Urinary bladder (tissue), 4 donors: ENCODE measurements at places on chromosomes 16 and 17. TPM values are rescaled to one million over a fixed set of nuclear protein-coding genes. Genes with fewer than 3 reads are reported as not detected.

DNA sequence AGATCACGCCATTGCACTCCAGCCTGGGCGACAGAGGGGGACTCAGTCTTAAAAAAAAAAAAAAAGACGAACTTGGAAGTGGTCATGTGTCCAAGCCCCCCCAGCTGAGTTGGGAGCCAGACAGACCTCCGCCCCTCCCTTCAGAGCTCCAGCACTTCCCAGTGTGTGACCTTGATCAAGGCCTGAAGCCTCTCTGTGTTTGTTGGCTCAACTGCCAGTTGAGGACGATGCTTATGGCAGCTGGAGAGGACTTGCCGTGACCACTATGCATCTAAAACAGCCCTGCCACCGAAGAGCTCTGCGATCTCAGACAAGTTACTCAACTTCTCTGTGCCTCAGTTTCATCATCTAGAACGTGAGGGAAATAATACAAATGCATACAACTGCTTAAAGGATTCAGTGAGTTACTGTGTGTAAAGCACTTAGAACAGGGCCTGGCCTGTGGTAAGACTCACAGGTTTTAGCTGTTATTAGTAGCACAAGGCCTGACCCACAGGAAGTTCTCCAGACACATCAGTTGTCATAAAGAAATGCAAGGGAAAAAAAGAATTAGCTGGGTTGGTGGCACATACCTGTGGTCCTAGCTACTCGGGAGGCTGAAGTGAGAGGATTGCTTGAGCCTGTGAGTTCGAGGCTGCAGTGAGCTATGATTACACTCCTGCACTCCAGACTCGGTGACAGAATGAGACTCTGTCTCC lies 7.0 kb upstream of the IL27 start:
- DNase-seq = no peak

JPH3 gene
- 0.95 TPM for total RNA-seq

DNA sequence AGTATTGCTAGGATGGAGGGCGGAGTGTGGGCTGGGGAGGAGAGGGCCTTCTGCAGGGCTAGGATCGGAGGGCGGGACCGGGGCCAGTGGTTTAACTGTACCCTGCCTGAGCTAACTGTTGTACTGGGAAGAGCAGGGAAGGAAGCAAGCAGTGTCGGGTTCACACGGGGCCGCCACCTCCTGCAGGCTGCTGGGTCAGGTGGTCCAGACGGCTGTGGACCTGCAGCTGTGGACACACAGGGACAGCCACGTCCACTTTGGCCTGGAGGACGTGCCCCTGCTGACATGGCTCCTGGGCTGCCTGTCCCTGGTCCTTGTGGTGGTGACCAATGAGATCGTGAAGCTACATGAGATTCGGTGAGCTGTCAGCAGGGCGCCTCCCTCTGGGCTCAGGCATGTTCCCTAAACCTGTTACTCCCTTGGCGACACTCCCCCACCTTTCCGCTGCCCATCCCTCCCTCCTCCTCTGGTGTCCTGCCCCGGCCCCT lies 16.6 kb downstream of the CASKIN2 start:
- no peak for DNase-seq

MYCBPAP gene
- 1.3 TPM for total RNA-seq

DNA sequence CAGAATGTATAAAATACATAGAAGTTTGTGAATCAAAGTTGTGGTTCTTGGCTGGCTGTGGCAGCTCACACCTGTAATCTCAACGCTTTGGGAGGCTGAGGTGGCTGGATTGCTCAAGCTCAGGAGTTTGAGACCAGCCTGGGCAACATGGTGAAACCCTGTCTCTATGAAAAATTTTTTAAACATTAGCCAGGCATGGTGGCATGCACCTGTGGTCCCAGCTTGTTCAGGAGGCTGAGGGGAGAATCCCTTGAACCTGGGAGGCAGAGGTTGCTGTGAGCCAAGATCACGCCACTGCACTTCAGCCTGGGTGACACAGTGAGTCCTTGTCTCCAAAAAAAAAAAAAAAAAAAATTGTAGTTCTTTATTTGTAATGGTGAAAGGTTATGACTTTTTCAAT lies 13.8 kb upstream of the APPBP2 start:
- no peak for DNase-seq

GRCh38 chr17:74569020-74570003 lies 2.0 kb upstream of the CD300H start:
- no peak for DNase-seq

GRCh38 chr16:87691686-87692079 lies 74.1 kb downstream of the KLHDC4 start:
- DNase-seq = no peak

DNA sequence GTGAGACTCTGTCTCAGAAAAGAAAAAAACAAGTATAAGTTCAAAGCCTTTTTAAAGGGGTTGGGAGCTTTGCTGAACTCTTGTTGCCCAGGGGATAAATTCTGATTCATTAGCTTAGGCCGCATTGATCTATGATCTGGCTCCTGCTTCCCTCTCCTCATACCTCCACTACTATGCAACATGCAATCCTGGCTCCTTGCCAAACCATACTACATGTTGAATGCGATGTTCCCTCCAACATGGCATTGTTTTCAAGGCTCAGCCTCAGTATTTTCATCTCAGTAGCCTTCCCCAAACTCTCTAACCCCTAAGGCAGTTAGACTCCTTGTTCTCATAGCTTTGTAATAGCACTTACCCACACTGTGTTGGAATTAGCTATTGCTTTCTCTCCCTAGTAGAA lies 6.2 kb downstream of the REXO5 start:
- no peak for DNase-seq

TUBD1 gene
- total RNA-seq = 15.9 TPM

INTS2 gene
- 29.9 TPM for total RNA-seq

CARHSP1 gene
- 62.1 TPM for total RNA-seq

PERCC1 gene
- total RNA-seq = not detected

- DNase-seq = no peak
These were observed 718 bp downstream of the ATP2A3 start for GRCh38 chr17:3963237-3964201.

FOXL1 gene
- 7.8 TPM for total RNA-seq

DNA sequence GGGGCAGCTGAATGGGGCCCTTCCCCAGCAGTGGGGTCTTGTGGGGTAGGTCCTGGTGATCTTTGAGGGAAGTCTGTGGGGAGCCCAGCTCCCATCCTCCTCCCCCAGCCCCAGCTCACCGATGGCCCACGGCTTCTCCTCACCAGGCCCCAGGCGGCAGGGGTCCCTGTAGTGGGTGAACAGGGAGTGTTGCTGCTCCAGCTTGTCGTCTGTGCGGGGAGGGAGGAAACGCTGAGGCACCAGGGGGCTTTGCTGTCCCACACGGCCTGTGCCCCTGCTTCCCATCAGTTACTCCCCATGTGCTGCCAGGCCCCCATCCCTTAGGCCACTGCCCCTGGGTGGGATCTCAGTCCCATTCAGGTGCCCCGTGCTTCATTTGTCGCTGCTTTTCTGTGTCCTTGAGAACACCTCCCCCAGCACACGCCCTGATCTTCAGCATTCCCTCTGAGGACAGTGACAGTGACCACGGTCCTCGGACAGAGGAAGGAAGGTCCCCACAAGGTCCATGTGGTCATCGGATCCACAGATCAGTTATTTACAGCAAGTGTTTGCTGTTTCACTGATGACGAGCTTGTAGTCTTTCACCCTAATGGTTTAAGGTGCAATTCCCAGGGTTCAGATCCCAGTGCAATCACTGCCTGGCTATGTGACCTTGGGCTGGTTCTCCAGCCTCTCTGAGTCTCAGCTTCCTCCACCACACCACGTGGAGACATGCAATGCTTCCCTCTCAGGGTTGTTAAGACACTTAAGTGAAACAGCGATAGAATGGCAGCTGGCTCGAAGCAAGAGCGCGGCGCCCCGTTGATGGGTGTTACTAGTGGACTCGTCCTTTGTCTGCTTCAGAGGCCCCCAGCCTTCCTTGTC lies 53.1 kb downstream of the PRMT7 start:
- DNase-seq = no peak

DNA sequence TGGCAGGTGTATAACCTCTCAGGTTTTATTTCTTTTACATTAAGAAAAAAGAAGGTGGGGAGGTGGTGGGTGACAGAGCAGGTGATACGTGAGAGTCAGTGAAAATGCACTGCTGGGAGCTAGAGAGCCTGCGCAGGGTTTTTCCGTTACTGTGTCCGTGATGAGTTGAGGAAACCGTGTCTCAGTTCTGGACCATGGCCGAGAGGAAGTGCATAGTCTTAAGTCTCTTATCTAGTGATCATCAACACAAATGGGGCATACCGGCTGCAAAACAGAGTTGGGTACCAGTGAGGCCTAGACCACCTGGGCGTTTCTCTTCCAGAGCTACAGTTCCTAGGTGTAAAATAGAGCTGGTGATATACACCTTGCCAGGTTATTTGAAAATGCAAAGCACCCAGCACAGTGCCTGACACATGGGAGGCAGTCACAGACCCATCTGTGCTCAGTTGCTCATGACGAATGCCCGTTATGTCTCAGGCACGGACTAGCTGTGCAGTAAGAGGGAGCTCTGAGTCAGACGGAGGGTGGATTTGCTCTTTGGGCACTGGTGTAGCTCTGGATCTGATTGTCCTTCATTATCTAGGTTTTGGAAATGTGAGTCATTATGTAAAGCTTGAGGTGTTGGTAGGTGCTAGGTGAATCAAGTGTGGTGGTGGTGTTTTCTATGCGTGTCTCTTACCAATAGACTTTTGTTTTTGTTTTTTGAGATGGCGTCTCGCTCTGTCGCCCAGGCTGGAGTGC lies 60.9 kb downstream of the RPTOR start:
- DNase-seq = no peak

GRCh38 chr17:67528751-67529436 lies 151.8 kb downstream of the PITPNC1 start:
- no peak for DNase-seq

- DNase-seq = no peak
These were observed 345 bp downstream of the TSC2 start for GRCh38 chr16:2048116-2048543.

GRCh38 chr16:65782611-65783600 lies 583.6 kb upstream of the CDH5 start:
- DNase-seq = no peak

DNA sequence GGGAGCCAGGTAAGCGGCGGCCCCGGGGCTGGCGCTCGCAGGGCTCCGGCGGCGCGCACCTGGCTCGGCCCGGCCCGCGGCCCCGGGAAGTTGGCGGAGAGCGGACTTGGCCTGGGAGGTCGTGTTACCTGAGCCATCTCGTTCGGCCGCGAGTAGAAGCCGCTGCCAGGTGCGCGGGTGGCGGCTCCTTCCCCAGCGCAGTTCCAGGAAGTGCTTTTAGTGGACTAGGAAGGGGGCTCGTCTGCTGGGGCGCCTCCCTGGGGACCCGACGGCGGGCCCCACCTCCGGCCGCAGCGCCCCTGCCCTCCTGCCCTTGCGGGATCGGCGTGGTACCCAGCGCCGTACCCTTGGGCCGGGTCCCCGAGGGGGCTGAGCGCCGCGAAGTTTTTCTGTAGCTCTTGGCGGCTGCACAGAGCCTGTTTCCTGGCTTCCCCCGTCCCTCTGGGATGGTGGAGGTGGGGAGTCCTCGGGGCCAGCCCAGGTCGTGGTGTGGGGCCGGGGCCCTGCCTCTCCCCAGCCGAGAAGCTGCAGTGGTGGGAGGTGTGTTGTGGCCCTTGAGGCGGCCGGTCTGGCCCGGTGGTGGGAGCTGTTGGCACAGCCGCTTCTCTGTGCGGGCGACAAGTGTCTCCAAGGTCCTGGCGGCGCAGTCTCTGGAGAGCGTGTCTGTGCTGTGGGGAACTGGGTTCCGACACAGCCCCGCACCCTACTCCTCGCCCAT lies 96.9 kb downstream of the RAB11FIP4 start:
- DNase-seq = no peak

DNA sequence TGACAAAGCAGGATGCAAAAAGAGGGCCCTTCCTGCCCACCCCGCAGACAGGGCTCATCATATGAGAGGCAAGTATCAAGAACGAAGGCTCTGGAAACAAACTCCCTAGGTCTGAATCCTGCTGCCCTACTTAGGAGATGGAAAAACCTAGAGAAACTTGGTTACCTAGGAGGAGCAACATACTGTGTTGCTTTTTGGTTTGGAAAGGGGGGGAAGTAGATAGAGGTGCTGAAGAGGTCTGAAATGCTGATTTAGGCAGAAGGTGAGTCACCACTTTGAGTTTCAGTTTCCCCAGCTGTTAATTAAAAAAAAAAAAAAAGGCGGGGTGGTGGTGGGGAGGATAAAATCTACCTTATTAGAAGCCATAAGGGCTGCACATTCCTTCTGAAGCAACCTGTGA lies 1.5 kb downstream of the N4BP1 start:
- no peak for DNase-seq

GRCh38 chr17:80658821-80659220 lies 114.2 kb downstream of the RPTOR start:
- no peak for DNase-seq

DNA sequence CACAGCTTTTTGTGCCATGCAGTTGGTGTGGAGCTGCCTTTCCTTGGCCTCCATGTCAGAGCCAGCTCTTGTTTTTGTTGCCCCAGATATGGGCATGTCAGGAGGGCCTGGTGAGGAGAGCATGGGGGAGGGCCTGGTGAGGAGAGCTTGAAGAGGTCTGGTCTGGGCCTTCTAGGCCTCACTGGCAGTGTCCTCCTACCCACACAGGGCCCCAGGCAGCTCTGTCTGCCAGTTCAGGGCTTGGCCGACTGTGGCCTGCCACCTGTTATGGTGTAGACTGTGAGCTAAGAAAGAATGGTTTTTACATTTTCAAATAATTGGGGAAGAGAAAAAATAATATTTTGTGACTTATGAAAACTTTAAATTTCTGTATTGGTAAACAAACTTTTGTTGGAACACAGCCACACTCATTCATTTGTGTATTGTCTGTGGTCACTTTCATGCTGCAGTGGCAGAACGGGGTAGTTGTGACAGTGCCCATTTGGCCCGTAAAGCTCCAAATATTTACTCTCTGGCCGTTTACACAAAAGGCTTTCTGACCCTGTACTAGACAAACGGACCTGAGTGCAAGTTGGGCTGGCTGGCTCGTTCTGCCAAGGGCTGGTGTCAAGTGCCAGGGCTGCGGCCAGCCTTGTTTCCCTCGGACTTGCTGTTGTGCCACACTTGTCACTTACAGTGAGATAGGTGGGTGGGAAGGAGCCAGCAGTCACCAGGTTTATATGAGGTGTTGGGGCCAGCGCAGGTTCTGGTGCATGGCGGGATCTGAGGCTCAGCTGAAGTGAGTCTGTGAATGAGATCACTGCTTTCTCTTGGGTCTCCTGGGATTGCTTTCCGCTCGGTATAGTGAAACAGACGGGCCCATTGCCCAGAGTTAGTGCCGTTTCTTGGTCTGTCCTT lies 18.2 kb downstream of the PGS1 start:
- DNase-seq = no peak

DNA sequence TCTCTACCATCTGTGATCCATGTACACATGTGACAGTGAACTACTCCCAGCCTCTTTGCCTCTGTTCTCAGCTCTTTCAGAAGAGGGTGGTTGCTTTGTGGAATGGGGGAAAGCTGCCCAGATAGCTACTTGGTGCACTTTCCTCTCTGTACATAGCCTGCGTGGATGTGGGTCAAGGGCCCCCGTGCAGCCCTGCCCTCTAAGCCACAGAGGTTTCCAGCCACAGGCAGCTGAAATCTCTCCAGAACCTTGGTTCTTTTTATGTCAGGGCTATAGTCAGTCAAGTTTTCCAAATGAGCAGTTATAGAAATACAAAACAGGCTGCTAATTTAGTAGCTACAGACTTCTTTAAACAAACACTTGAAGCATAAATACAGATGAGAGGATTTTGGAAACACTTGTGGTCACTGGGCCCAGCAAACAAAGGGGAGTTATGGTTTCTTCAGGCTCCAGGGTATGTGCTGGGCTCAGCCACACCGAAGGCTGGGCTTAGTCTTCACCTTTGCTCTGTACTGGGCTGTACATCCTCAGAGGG lies 199.7 kb upstream of the ASIC2 start:
- DNase-seq = no peak
